ENCODE measurements at places on chromosomes 2 and 18.

DNA sequence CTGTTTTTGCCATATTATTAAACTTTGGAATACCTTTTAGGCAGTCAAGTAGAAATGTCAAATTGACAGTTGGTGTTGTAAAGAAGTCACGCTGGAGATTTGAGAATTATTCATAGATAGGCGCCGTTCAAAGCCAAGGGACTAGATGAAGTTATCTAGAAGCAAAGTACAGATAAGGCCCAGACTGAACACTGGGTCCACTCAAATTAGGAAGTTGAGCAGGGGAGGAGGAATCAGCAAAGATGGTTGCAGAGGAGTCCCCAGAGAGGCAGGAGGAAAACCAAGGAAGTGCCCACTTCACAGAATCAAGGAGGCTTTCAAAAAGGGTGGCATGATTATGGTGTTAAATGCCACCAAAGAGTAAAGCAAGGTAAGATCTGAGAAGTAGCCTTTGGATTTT is 9.6 kb upstream of the ALS2 start:
- no peak for DNase-seq

- no peak for DNase-seq
Measured at GRCh38 chr2:5036256-5036655, 655.9 kb upstream of the SOX11 start.

DNA sequence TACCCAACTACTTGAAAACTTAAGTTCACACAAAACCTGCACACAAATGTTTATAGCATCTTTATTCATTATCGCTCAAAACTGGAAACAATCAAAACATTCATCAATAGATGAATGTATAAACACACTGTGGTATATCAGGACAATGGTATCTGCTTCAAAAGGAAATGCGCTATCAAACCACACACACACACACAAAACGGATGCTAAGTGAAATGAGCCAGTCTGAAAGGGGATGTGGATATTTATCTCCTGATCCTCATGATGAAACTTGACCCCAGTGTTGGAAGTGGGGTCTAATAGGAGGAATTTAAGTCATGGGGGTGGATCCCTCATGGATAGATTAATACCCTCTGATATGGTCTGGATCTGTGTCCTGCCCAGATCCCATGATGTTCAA is 22.0 kb downstream of the PDCL3 start:
- DNase-seq: no peak

- no peak for DNase-seq
Measured at GRCh38 chr2:46382331-46383112, 85.3 kb downstream of the EPAS1 start.

DNA sequence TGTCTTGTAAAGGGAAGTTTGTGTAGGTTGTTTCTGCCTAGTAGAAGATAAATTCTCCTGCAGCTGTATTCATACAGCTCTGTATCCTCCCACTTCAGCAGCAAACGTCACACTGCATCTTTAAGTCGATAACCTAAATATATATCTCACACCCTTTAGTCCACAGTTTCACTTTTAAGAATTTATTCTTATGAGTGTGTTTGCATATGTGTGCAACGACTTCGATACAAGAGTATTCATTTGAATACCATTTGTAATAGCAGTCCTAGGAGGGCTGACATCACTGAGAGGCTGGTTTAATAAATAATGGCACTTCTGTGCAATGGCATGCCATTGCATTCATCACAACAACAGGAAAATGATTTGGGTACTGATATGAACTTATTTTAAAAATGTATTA is 63.8 kb upstream of the MSH6 start:
- no peak for DNase-seq

DNA sequence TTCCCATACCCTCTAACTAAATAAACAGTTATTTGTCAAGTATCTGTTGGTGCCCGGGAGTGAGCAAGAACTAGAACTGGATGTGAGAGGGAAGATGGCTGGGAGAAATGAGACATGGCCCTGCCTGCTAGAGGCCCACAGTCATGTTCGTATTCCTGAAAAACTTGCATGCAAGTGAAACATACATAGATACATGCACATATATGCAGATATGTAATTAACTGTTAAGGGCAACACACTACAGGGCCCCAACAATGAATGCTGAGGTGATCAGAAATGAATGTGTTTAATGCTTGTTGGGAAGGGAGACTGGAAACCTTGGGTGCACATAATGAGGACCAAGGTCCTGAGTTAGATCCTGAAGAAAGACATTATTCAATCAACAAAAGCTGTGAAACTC is 49.8 kb downstream of the ADD2 start:
- no peak for DNase-seq

GRCh38 chr18:10727477-10727876 is 201.7 kb downstream of the NAPG start:
- no peak for DNase-seq

- no peak for DNase-seq
Measured at GRCh38 chr2:204313256-204313655, 232.0 kb upstream of the PARD3B start.

DNA sequence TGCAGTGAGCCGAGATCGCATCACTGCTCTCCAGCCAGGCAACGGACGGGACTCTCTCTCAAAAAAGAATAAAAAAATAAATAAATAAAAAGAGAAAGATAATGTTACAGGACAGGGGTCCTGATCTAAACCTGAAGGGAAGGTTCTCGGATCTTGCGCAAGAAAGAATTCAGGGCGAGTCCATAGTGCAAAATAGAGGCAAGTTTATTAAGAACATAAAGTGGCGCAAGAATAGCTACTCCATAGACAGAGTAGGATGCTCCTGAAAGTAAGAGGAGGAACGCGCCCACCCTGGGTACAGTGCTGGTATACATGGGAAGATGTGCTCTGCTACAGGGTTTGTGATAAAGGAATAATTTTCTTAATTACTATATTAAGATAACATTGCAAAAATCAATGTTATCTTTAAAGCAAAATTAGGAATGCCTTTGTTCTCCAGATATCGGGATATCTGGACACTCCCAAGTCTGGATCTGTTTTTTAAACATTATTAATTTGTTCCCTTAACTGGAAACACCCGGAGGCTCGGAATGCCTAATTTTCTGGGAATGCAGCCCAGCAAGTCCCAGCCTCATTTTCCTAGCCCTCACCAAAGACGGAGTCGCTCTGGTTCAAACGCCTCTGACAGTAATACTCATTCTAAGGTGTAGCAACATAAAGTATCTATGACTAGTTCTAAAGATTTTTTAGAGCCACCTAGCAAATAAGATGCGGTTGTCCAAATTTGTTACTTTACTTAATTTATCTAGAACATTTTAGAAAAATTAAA is 38.8 kb downstream of the ACSL3 start:
- no peak for DNase-seq

DNA sequence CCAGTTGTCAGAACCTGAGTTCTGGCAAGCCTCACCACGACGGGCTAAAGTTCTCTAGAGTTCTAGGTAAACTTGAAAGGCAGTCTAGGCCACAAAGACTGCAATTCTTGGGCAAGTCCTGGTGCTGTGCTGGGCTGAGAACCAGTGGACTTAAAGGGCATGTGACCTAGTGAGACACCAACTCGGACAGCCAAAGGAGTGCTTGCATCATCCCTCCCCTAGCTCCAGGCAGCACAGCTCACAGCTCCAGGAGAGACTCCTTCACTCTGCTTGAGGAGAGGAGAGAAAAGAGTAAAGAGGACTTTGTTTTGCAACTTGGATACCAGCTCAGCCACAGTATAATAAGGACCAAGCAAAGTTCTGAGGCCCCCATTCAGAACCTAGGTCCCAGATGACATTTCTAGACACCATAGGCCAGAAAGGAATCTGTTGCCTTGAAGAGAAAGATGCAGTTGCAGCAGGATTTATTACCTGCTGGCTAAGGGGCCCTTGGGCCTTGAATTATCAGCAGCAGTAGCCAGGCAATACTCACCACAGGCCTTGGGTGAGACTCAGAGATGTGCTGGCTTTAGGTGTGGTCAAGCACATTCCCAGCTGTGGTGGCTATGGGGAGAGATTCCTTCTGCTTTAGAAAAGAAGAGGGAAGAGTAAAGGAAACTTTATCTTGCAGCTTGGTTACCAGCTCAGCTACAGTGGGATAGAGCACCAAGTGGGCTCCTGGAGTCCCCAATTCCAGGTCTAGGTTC is 51.8 kb downstream of the UPP2 start:
- DNase-seq: no peak

DNA sequence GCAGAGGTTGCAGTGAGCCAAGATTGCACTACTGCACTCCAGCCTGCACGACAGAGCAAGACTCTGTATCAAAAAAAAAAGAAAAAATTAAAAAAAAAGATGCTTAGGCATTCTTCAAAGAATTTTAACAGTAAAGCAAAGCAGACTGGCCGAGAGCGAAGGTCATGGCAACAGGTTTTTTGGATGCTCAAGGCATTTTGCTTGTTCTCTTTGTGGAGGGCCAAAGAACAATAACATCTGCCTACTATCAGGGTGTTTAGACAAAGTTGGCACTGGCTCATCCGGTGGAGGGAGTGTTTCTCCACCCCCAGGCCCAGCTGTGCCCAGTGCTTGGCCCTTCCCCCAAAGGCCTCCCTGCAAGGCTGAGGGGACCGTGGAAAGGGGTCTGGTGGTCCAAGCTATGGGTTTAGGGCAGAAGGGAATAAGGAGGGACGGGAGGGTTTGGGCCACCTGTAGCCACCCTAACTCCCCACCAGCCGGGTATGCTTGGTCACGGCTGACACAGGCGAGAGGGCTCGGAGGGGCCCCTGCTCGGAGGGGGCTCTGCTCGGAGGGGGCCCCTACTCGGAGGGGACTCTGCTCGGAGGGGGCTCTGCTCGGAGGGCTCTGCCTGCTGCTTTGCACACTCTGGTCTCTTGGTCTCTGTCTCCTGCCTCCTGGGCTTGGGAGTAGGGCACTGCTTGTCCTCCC is 26.7 kb upstream of the ALLC start:
- no peak for DNase-seq

DNA sequence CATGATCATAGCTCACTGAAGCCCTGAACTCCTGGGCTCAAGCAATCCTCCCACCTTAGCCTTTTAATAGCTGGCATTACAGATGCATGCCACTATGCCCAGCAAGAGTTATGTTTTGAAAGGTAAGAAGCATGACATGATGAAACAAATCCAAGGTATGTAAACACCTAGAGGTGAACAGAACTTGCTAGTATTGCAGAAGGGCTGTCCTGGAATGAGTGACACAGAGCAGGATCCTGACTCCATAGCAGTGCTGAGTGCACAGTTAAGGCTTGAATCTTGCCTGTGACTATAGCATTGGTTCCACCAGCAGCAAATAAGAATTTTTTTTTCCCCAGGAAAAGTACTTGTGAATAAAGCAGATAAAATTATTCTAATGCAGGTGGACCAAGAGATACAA is 309.5 kb downstream of the PIK3C3 start:
- no peak for DNase-seq

GRCh38 chr2:137420744-137421143 is 543.5 kb upstream of the HNMT start:
- no peak for DNase-seq

- peak; percentile 76 for DNase-seq
Measured at GRCh38 chr2:64359171-64359891, 94.6 kb upstream of the LGALSL start.

- peak; percentile 5 for DNase-seq
Measured at GRCh38 chr2:140892911-140893637, 1237.7 kb downstream of the LRP1B start.

- peak; percentile 89 for DNase-seq
Measured at GRCh38 chr2:191247381-191248057, 2.3 kb downstream of the MYO1B start.

GRCh38 chr18:76495435-76496193 is 572 bp upstream of the ZNF516 start:
- DNase-seq: peak; percentile 52

DNA sequence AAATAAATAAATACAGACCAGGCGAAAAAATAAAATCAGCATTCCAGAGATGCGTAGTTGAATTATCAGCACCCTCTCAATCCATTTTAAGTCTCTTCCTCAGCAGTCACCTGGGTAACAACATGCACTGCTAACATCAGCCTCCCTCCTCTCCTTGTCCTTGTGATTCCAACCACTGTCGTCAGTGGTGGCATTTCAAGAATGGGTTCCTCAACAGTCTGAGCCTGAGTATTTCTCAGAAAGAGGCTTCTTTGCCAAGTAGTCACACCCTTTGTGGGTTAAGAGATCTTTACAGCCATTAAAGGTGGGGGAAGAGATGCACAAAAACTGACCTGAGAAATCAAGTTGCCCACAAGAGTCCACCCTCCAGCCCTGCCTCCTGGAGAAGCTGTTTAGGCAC is 39.0 kb downstream of the NOL10 start:
- DNase-seq: no peak

- DNase-seq: no peak
Measured at GRCh38 chr2:218832520-218832919, 917 bp upstream of the PRKAG3 start.

GRCh38 chr2:104163611-104164130 is 690.2 kb upstream of the POU3F3 start:
- DNase-seq: peak; percentile 15

GRCh38 chr2:151476287-151476686 is 66.6 kb downstream of the RIF1 start:
- DNase-seq: no peak

DNA sequence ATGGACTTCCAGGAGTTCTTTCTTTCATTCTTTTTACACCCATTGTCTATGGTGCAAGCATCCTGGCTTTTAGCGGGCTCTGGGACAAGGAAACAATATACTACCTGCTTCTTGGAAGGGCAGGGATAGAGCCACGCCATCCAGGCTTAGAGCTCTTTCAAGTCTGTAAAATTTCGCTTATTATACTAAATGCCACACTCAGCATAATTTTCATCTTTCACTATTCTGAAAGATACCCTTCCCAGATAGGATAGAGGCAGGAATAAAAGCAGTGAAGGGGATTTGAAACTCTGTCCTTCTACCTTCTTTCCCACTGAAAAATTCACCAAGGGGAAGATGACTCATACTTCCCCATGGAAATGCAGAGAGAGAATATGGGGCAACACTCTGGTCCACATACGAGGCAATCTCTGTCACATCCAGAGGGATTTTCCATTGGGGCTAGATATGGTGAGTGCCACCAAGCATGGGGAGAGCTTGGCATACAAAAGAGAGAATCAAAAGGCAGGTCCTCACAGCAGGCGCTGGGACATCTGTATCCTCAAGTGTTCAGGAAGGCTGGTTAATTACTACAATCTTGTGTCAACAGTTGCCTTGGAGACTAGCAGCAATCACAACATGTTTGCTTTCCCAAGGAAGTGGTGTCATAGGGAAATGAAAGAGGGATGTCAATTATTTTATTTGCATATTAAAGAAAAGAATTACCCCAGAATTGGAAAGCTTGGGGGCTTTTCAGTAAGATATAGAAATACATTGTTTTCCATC is 127.6 kb downstream of the TDRD15 start:
- DNase-seq: no peak

DNA sequence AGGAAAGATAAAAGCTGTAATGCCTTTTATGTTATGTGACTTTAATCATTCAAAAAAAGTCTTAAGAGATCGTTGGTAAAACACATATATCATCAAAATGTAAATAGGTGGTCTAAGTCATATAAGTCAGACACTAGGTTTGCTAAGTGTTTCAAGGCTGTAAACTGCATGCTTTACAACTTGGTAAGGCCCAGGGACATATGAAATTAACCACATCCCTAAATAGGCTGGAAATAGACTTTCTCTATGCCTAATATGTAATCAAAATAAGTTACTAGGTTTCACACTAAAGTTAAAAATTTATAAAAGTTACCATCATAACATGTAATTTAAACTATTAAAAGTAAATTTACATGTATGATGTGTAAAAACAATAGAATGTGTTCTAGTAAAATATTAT is 946.3 kb upstream of the LRATD1 start:
- no peak for DNase-seq
